Activated CD4-positive, alpha-beta T cell treated with anti-CD3 and anti-CD28 coated beads, Interleukin-10, Interleukin-2, amounts not matched to agents 100 ng/mL and 50 ng/mL, durations not matched to agents 16 hours and 8 hours (primary cell): ENCODE measurements at places on chromosomes 5 and 9.

- DNase-seq: no peak
These were observed 342.8 kb downstream of the EBF1 start for GRCh38 chr5:158756871-158757270.

DNA sequence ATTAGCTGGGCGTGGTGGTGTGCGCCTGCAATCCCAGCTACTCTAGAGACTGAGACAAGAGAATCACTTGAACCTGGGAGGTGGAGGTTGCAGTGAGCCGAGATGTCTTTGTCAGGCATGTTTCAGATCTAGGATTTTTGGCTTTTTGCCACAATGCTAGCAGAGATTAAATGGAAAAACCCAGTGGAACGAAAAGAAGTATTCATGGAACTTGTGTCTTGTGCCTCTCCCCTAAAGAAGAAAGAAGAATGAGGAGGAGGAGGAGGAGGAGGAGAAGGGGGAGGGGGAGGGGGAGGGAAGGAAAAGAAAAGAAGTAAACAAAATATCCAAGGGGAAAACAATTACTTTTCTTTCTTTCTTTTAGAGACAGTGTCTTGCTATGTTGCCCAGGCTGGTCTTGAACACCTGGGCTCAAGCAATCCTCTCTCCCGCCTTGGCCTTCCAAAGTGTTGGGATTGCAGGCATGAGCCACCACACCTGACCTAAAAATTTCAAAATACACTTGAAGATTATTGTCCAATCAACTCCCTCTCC lies 106.0 kb downstream of the ARRDC3 start:
- no peak for DNase-seq

DNA sequence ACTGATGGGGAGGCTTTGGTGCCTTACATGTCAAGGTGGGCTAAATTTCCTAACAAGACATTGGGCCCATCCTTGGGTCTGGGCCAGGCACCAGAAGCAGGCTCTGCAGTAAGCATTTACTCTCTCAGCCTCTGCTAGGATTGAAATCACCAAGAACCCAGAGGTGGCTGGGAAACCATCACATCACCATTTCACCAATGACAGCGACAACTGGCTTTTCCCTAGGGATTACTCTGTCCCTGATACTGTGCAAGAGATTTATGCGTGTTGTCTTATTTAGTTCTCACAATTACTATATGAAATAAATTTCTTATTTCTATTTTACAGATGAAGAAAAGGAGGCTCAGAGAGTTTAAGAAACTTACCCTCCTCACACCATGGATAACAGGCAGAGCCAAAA lies 342.2 kb downstream of the ARHGEF28 start:
- DNase-seq: no peak

- peak; percentile 64 for DNase-seq
These were observed 22.5 kb upstream of the PTPN3 start for GRCh38 chr9:109520475-109521132.

DNA sequence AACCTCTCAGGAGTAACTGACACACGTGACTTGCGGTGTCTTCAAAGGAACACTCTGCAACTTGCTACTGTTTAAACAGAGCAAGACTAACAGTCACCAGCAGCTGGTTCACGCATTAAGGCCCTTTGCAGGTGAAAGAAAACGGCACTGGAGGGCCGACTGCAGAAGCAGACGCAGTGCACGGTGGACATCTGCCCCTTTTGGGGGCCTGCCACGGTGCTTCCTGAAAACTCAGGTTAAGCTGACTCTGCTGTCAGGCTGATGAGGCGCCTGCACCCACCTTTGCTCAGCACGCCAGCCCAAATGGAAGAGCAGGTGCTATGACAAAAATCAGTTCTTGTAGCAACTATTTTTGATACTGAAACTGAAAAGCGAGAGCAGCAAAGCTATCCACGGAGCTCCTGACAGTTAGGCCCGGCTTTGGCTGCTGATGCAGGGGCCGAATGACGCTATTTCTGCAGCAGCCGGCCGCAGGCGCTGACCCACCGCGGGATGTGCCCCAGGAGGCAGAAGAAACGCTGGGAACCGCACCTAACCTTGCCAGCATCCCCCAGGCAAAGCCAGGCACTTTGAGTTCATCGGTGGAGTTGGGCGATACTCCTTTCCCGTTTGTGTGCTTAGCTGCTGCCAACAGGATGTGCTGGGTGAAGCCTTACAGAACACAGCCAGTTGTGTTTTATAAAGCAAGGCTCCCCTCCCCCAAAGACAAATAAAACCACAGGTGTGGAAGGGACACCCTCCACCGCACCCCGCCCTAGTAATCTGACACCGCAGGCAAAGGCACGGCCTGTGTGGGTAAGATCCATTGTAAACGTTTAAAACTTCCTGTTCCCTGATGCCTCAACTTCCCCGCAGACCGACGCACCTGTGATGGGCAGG lies 21.1 kb upstream of the TERT start:
- DNase-seq: peak; percentile 90

- DNase-seq: no peak
These were observed 47.4 kb downstream of the ADAM19 start for GRCh38 chr5:157528036-157528632.

GRCh38 chr9:127021664-127022363 lies 100.6 kb downstream of the ANGPTL2 start:
- no peak for DNase-seq

- no peak for DNase-seq
These were observed 20.1 kb downstream of the STK10 start for GRCh38 chr5:172167895-172168294.

GRCh38 chr9:94639061-94639998 lies at the start of gene FBP1:
FBP1 (minus strand) TSS chr9:94639518; CDS start chr9:94639310, 208 bp downstream.
- DNase-seq: peak; percentile 50

GRCh38 chr5:116696366-116696765 lies 121.7 kb upstream of the SEMA6A start:
- no peak for DNase-seq

- DNase-seq: no peak
These were observed 102.4 kb downstream of the VAV2 start for GRCh38 chr9:133889584-133890301.

DNA sequence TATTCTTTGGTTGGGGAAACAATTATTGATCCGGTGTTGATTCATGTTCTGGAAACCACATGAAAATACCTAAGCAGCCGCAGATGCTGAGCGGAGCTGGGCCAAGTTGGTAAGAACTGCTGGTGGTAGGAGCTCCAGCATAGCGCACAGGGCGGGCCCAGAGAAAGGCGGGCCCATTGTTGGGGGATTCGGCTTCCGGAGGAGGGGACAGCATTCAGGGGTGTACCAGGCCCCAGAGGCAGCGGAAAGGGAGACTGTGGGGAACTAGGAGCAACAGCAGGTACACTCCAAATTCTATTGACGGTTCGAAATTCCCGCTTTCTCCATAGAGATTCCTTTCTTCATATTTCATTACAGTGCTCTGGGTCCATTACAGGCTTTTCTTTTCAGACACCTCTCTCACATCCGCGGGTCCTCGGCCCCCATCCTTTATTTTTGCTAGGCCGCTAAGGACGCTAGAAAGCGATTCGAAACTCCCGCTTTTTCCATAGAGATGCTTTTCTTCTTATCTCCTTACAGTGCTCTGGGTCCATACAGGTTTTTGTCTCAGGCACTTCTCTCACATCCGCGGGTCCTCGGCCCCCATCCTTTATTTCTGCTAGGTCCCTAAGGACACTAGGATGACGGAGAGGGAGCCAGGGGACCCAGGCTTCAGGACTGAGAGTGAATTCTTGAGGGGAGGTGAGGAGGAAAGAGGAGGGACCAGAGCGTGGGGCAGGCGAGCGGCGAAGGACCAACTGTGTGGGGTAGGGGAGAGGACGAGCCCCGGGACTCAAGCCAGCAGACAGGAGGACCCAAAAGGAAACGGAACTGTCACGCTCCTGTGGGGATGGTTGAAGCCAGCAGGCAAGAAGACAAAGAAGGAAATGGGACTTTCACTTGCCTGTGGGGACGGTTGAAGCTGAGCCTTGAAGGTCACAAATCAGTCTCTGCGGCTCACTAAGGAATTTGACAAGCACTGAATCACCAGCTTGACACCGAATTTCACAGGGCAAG lies at the start of gene CCDC152:
Gene CCDC152, plus strand, starts transcription at position 213 of the 996 bp plus-strand sequence. CDS start 2,304 bp downstream, outside the sequence.
- peak; percentile 65 for DNase-seq

- no peak for DNase-seq
These were observed 41.4 kb upstream of the FAM240B start for GRCh38 chr9:38761339-38761738.

GRCh38 chr5:542319-543311 lies 18.4 kb upstream of the SLC9A3 start:
- DNase-seq: no peak

- peak; percentile 80 for DNase-seq
These were observed 5.8 kb upstream of the ST6GALNAC6 start for GRCh38 chr9:127905004-127905728.

DNA sequence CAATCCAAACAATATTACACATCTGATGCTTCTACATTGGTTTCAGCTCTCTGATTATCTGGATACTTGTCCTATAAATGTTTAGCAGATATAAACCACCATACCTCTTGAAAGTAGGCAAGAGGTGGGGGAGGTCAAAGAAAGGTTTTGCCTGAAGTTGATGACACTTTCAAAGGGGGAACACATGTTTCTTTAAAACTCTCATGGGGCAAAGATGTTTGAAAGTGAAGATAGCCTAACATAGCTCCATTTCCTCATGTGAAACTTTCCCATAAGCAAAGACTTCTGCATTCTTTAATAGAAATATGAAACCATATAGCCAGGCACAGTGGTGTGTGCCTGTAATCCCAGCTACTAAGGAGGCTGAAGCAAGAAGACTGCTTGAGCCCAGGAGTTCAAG lies 62.1 kb downstream of the CETN3 start:
- no peak for DNase-seq

DNA sequence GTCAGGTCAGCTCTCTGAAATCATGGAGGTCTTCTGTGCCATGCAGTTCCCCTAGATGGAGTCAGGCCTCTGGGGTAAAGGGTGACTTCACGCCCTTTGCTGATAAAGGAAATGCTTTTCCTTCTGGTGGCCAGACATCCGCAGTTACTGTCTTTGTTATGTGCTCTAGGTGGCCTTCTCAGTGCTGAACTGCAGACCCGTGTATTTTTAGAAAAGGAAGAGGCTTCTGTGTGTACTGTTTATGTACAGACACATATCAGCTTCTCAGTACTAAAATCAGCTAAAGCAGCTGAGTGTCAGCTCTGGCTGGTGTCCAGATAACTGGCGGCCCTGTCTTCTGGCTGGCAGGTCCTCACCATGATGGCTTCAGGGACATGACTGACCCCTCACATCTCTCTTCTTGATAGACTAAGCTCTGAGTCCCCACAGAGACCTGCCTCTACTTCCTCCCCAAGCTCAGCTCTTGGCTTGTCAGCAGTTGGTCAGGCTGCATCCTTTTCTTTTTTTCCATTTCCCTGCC lies 75.3 kb downstream of the ARHGAP26 start:
- no peak for DNase-seq

- DNase-seq: no peak
These were observed 88.3 kb downstream of the SNCAIP start for GRCh38 chr5:122400341-122400740.
